ENCODE measurements at places on chromosomes 11 and 22.

- no peak for DNase-seq
Observed at GRCh38 chr11:66237867-66238266, 30.6 kb upstream of the RAB1B start.

GRCh38 chr11:103608566-103608965 lies 427.9 kb upstream of the DDI1 start:
- DNase-seq: no peak

DNA sequence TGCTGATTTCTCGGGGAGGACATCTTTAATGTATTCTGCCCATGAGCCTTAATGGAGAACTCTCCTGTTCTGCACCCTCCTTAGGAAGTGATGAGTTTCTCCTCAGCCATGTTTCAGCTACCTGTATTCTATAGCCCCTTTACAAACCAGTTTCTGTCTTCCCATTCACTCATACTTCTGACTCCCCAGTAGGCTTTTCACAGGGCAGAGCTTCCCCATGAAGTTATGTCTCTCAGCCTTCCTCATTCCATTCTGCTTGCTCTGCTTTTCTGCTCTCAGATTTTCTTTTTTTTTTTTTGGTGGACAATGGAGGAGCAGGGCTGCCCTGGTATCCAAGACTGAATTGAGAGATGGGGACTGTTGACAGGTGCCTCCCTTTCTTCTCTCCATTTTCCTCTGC lies 4.3 kb upstream of the OR52R1 start:
- no peak for DNase-seq

GRCh38 chr11:61632096-61632495 lies 48.1 kb upstream of the DAGLA start:
- no peak for DNase-seq

GRCh38 chr11:128830290-128831173 lies 36.6 kb downstream of the KCNJ1 start:
- no peak for DNase-seq

DNA sequence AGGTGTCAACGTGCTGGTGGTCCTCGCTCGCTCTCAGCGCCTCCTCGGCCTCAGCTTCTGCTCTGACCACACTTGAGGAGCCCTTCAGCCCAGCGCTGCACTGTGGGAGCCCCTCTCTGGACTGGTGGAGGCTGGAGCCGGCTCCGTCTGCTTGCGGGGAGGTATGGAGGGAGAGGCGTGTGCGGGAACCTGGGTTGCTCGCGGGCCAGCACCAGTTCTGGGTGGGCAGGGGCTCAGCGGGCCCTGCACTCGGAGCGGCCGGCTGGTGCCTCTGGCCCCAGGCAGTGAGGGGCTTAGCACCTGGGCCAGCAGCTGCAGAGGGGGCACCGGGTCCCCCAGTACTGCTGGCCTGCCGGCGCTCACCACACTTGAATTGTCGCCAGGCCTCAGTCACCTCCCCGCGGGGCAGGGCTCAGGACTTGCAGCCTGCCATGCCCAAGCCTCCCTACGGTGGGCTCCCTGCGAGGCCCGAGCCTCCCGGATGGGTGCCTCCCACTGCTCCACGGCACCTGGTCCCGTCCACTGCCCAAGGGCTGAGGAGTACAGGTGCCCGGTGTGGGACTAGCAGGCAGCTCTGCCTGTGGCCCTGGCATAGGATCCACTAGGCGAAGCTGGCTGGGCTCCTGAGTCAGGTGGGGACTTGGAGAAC lies 7.6 kb upstream of the CYP2D6 start:
- DNase-seq: no peak

- no peak for DNase-seq
Observed at GRCh38 chr11:119716582-119717498, 12.2 kb downstream of the NECTIN1 start.

GRCh38 chr11:86805873-86806310 lies 5.5 kb downstream of the PRSS23 start:
- peak; percentile 26 for DNase-seq

DNA sequence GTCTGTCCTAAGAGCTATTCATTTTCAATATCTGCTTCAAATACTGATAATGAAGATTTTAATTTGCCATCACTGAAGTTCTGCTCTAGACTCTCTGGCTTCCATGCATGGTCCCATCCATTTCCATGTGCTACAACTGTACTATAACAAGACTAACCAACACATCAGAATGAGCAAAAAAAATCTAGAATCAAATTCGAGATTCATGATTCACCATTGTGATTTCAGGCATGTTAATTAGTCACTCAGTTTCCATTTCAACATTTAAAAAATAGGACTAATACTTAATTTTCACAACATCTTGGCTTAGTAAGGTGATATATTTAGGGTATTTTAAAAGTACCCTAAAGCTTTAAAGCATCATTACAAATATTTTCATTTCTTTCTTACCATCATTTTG lies 22.8 kb downstream of the PICALM start:
- no peak for DNase-seq

GRCh38 chr11:90555477-90555876 lies 332.6 kb upstream of the CHORDC1 start:
- DNase-seq: no peak

DNA sequence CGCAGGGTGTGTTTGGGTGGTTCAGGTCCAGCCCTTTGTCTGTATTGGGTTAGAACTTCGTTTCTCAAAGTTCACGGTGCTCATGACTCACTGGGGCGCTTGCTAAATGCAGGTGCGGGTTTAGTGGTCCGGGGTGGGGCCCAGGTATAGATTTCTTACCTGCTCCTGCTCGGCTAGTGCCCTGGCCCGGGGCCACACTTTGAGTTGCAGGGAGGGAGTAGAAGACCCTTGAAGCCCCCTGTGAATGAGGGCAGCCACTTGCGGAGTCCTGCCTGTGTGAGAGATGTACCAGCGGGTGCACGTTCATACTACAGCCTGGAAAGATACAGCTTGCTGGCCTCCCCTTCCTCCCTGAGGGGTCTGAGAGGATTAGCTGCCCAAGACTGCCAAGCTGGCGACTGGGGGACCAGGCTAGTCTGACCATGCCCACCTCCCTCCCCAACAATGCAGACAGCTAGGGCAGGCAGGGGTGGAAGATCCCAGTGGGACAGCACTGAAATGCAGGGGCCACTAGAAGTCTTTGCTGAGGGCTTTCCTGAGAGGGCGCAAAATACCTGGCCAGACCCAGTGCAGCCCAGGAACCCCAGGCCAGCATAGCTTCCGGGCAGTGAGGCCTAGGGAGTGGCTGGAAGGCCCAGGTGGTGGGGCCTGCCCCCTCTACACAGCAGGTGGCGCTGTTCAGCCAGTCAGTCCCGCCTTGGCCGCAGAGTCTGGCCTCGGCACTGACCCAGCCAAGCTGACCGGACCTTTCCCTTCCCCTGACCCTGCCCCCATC lies 5.1 kb upstream of the MYRF start:
- DNase-seq: no peak

GRCh38 chr11:86814775-86815174 lies 14.4 kb downstream of the PRSS23 start:
- DNase-seq: no peak

DNA sequence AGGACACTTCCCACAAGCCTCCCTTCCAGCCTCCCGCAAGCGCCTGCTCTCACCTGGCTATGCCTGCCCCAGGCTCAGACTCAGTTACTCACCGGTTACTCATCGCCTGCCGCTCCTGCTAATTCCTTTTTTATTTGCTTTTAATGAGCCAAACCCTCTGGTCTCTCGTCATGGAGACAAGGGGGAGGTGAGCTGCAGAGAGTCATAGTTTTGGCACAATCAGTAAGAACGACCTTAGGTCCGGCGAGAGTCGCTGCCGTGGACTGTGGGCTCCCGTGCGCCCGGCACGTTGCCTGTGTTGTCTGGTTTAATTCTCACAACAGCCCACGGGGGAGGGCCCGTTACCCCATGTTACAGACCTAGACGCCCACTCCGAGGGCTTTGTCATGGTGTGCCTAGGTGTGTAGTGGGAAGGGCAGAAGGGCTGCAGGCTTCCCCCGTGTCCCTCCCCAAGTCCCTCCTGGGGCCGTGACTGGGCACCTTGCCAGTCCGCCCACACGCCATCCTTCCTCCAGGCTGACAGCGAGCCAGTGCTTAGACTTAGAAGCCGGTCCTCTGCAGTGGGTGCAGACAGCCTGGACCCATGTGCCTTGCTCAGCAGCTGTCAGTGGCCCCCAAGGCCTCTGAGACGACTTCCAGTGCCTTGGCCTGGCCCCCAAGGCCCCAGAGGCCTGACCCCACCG lies 42.2 kb downstream of the WNT7B start:
- no peak for DNase-seq

- no peak for DNase-seq
Observed at GRCh38 chr22:32539631-32540421, 65.2 kb downstream of the FBXO7 start.

- no peak for DNase-seq
Observed at GRCh38 chr22:38802671-38803121, 8.8 kb upstream of the DNAL4 start.

DNA sequence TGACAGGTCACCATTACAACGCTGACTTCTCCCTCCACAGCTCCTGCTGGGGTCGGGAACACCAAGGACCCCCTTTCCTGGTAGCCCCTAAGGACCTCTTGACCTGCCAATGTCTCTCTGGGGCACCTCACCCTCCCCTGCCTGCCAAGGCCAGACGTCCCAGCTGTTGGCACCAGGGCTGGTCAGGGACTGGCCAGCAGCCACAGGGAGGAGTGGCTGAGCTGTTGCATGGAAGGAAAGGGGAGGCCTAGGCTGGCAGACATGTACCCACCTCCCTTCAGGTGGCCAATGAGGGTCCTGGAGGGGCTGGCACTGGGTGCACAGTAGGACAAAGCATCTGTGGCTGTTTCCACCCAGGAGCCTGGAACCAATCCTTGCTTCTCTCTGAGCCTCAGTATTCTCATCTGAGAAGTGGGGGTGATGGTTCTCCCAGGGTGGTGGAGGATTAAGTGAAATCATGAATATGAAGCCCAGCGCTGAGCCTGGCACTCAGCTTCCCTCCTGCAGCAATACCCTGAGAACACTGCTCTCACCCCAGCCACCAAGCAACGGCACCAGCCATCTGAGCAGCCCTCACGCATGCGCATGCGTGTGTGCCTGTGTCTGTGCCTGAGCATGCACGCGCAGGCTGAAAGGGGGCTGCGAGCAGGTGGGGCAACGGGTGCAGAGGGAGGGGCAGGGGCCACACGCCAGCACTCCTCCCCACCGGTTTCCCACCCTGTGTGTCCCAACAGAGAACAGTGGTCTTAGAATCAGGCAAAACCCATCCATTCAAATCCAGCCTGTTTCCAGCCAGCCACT lies 5.9 kb downstream of the KCNJ4 start:
- no peak for DNase-seq

DNA sequence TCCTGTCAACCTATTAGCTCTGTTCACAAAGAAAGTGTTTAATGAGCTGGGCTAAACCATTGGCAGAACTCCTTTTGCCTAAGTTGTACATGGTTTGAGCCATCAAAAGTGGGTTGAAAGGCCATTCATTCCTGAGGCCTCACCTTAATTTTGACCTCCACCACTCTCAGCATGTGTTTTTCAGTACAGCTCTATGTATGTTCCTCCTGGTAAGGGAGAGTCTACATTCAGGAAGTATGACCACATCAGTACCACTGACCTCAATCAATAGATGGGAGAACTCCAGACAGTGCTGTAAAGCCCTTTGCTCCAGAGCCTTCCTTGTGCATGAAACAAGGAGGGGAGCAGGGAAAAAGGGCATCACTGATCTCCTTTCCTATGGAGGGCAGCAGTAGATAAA lies 87.8 kb upstream of the CARD18 start:
- DNase-seq: no peak

GRCh38 chr11:43392713-43393112 lies 34.0 kb downstream of the TTC17 start:
- no peak for DNase-seq

- DNase-seq: no peak
Observed at GRCh38 chr11:110525883-110526282, 96.1 kb downstream of the FDX1 start.

DNA sequence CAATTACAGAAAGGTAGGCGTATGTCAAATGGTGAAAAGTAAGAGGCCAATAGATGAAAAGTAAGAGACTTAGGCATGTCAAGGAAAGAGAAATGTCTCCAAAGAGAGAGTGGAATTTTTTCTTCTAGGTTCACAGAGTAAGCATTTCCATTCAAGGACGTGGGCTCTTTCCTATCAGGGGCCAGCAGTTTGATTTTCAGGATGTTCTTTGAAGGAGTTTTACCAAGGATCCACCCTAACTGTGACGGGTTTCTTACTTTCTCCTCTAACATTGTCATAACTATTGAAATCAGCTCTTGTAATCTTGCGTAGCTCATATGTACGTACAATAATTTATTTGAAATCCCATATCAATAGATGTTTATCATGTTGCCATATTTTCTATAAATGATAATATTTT lies 2112.2 kb upstream of the RAG2 start:
- no peak for DNase-seq

- no peak for DNase-seq
Observed at GRCh38 chr11:80502511-80502910, 1061.7 kb upstream of the TENM4 start.

- DNase-seq: no peak
Observed at GRCh38 chr22:48755059-48755949, 1072.4 kb downstream of the BRD1 start.

DNA sequence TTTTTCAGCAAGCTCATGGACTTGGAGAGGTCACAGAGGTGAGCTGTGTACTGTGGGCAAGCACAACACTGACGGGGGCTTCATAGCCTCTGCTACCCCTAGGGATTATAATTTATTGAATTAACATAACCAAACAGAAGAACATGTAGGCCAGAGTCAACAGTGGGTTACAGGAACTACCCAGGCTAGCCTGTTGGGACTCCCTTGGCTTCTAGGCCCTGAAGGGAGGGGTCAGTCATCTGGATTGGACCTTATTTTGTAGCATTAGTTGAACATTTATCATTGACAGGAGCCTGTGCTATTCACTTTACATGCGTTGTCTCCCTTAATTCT lies 56.9 kb downstream of the KREMEN1 start:
- DNase-seq: no peak

- DNase-seq: no peak
Observed at GRCh38 chr11:115498354-115498753, 5.9 kb downstream of the CADM1 start.

Measured in stimulated activated CD4-positive, alpha-beta T cell treated with anti-CD3 and anti-CD28 coated beads, TNF-alpha, amount 100 ng/mL, for 48 hours (primary cell).